ENCODE measurements at places on chromosomes 6 and 20. TPM values are rescaled to one million over a fixed set of nuclear protein-coding genes. Genes with fewer than 3 reads are reported as not detected.
A peak's percentile ranks its signal among the peaks of the same experiment; 100 is the strongest.

DNA sequence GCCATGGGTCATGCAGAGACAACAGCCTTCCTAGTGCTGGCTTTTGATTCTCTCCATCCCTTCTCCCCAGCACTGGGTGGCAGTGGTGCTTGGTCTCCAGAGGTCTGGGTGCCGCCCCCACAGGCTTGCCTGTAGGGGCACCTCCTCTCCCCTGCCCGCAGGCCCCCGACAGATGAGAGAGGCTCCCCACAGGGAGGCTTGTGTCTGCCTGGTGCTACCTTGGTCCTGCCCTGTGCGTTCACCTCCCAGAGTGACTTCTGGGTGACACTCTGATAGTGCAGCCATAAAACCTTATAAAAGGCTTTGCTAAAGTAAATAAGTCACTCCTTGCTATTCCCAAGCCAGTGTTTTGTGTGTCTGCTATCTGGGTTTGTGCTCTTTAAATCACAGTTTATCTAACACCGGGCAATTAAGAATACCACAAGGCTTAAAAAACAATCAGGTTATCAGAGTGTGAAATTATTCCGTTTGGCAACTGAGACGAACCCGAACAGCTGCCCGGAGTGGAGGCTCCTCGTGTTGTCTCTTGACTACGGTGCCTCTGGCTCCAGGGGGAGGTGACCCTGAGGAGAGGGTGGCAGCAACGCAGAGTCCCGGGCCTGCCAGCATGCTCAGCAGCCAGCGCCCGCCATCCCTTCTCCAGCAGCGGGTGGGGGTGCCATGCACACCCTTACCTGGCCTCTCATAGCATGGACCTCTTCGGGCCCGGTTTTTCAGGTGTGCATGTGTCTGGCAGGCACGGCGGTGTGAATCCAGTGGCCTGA lies 5.4 kb upstream of the C20orf204 start:
- DNase-seq: no peak

- no peak for DNase-seq
These were observed 2.0 kb upstream of the VARS1 start for GRCh38 chr6:31797588-31797987.

DNA sequence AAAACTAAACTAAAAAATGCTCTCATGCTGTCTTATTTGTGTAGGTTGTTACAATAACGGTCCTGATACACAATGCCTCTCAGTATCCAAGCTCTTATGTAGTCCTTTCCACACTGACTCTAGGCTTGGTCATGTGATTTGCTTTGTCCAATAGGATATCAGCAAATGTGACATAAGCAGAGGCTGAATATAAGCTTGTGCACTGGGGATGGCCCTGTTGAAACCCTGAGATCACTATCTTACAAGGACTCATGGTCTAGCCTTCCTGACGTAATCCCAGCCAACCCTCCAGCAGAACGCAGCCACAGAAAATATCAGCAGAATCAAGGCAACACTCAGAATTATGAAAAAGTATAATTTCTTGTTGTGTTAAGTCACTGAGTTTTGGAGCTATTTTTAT lies 145.1 kb upstream of the CCN2 start:
- no peak for DNase-seq

DNA sequence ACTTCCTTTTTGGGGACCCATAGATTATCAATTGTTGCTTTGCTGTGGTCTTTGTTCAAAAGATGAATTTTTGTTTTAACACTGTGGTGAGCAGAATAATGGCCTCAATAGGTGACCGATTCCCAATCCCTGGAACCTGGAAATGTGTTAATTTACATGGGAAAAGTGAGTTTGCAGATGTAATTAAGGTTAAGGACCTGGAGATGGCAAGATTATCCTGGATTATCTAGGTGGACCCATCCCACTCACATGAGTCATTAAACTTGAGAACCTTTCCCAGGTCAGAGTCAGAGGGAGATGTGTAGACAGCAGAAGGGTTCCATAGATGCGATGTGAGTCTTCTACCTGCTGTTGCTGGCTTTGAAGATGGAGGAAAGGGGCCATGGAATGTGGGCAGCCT lies 36.2 kb upstream of the HBS1L start:
- no peak for DNase-seq

The F13A1 gene
- total RNA-seq: not detected

GRCh38 chr6:128161839-128162238 lies 261.0 kb upstream of the THEMIS start:
- DNase-seq: no peak

- no peak for DNase-seq
These were observed 191.7 kb upstream of the LAMP5 start for GRCh38 chr20:9322661-9323060.

The TMEM170B gene
- 6.3 TPM for total RNA-seq

The SAMD3 gene
- not detected for total RNA-seq

DNA sequence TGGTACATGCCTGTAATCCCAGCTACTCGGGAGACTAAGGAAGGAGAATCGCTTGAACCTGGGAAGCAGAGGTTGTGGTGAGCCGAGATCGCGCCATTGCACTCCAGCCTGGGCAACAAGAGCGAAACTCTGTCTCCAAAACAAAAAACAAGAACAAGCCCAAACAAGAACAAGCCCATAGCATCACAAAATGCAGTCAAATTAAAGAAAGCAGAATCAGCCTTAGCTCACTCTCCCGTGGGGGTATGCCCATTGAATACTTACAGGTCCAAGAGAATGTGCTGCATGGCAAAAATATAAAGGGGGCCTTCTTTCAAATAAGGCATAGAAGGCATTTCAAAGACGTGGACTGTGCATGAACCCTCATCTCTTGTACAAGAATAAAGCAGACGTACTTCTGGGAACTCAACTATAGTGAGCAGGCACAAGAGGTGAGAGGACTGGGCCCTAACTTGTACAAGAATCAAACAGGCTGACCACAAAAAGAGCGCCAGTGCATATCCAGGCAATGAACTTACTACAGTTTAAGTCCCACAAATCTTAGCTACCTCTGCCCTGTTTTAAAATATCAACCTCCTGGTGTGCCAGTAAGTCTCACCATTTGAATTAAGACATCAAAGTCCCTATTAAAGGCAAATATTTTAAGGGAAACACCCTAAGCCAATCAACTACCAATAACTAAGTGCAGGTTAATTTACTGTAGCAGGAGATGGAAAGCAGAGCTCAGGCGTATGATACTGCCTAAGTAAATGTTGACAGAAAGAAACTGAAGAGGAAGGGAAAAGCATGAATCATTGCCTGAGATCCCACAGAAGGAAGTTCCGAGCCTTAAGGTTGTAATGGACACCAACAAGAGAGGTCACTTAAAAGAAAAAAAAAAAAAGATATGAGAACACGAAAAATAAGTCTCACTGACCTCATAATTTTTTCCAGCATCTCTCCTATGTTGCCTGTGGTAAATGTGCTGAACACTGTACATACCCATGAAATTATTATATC lies 37.4 kb downstream of the TOMM6 start:
- DNase-seq: no peak

The IRAK1BP1 gene
- total RNA-seq: 9.2 TPM

The GSTA3 gene
- total RNA-seq: not detected

The FAM209A gene
- total RNA-seq: not detected

- DNase-seq: no peak
These were observed 103.1 kb upstream of the ESR1 start for GRCh38 chr6:151704383-151704782.

GRCh38 chr6:148423133-148423532 lies 80.5 kb downstream of the SASH1 start:
- no peak for DNase-seq

DNA sequence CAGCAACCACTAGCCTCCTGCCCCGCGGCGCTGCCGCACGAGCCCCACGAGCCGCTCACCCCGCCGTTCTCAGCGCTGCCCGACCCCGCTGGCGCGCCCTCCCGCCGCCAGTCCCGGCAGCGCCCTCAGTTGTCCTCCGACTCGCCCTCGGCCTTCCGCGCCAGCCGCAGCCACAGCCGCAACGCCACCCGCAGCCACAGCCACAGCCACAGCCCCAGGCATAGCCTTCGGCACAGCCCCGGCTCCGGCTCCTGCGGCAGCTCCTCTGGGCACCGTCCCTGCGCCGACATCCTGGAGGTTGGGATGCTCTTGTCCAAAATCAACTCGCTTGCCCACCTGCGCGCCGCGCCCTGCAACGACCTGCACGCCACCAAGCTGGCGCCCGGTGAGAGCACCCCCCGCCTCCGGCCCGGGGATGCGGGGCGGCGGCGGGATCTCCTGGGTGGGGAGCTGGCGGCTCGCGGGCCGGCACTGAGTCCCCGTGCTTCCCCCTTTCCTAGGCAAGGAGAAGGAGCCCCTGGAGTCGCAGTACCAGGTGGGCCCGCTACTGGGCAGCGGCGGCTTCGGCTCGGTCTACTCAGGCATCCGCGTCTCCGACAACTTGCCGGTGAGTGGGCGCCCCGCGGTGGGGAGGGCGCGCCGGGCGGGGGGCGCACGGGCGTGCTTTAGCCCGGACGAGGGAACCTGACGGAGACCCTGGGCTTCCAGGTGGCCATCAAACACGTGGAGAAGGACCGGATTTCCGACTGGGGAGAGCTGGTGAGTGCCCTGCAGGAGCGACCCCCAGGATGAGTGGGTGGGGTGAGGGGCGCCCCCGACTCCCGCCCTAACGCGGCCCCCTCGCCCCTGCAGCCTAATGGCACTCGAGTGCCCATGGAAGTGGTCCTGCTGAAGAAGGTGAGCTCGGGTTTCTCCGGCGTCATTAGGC lies 585 bp downstream of the PIM1 start:
- DNase-seq: peak; percentile 35

DNA sequence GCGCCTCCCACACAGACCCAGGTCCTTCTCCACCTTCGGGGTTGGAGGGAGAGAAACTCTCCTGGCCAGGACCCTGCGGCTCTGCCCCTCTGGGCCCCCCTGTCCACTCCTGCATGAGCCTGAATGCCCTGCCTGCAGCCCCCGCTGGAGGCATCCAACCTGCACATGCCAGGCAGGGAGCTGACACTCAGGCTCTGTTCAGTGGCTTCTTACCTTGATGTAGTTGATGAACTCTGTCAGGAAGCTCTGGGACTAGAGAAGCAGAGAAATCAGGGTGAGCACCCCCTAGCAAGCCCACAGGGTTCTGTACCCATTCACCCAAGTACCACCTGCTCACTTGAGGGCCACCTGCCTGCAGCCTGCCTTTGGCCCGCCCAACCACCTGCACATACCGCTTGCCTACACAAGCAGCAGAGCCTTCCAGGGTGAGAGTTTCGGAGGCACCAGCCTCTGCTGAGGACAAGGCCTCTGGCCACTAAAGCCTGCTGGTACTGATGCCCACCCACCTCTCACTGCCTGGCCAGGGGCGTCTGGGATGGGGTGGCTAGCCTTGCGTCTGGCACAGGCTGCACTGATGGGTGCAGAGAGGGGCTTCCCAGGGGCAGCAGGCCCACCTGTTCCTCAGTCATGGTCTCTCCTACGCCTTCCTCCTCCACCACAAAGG lies 9.7 kb downstream of the DDRGK1 start:
- no peak for DNase-seq

DNA sequence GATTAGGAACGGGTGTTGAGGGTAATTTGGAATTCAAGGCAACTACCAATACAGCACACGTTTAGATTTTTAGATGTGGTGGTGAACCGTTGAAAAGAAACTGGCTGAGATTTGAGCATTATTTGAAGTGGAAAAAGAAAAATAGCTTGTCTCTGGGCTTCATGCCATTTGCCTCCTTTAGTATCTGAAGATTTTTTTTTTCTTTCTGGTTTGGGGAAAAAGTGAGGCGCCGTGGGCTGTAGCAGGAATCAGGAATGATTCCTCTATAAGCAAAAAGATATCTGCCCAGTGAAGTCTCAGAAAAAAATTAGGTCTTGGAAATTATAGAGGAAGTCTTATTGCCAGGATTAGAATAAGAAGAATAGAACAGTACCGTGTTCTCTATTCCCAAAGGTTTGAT lies 88.5 kb downstream of the RPS12 start:
- no peak for DNase-seq

- DNase-seq: peak; percentile 57
These were observed 26.1 kb upstream of the NKAIN2 start for GRCh38 chr6:123777563-123777962.
